Activated CD8-positive, alpha-beta memory T cell treated with anti-CD3 and anti-CD28 coated beads for 1 hour (primary cell): ENCODE measurements at places on chromosomes 6 and 20.

GRCh38 chr6:72651174-72651573 lies 29.3 kb downstream of the KCNQ5 start:
- no peak for DNase-seq

DNA sequence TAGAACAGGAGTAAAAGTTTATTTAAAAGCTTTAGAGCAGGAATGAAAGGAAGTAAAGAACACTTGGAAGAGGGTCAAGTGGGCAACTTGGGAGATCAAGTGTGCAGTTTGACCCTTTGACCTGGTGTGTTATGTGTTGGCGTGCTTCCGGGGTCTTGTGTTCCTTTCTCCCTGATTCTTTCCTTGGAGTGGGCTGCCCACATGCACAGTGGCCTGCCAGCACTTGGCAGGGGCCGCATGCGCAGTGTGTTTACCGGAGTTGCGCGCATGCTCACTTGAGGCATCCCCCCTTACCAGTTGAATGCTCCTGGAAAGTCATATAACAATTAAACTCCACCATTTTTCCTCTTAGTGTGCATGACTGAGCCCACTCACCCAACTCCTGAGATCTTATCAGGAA lies 160.3 kb downstream of the ADAT2 start:
- DNase-seq = no peak

GRCh38 chr20:25053255-25054031 lies 4.5 kb downstream of the ACSS1 start:
- no peak for DNase-seq

GRCh38 chr6:162119341-162119740 lies 608.2 kb downstream of the PRKN start:
- no peak for DNase-seq

GRCh38 chr20:63895952-63896263 lies 982 bp downstream of the DNAJC5 start:
- DNase-seq = no peak
